Activated CD8-positive, alpha-beta T cell treated with anti-CD3 and anti-CD28 coated beads, Interleukin-2, amount 10 ng/mL, durations not matched to agents 7 days and 5 days (primary cell): ENCODE measurements at places on chromosomes 7 and 10. TPM values are rescaled to one million over a fixed set of nuclear protein-coding genes. Genes with fewer than 3 reads are reported as not detected.
A peak's percentile ranks its signal among the peaks of the same experiment; 100 is the strongest.

The HMX3 gene
- total RNA-seq = not detected

DNA sequence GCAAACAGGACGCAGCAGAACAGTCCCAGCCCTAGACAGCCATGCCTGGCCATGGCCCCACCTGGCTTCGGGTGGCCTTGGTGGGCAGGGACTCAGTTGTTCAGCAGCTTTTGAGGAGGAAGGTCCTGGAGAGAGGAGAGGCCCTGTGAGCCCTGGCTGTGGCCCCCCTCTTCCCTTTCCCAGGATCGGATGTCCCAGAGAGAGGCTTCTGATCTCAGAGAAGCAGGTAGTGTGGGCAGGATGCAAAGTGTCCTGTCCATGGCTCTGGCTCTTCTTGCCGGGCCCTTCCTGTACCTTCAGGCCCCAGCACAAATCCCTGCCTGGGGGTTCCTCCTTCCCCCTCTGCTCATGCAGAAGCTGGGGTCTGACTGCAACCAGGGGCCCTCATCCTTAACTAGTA, 1.6 kb downstream of the PRRT4 start:
- peaks cover 54% of the 10 kb centered on the region for H3K27me3 ChIP-seq
- peaks cover 23% of the 10 kb centered on the region for H3K4me1 ChIP-seq
- H3K36me3 ChIP-seq = no peaks in the 10 kb centered on the region
- no peak overlapping the region for H3K4me3 ChIP-seq

- DNase-seq = peak; percentile 33
- H3K27ac ChIP-seq = peak overlapping the region; percentile 99
- H3K4me1 ChIP-seq = peaks cover 46% of the 10 kb centered on the region
- no peaks in the 10 kb centered on the region for H3K27me3 ChIP-seq
Observed at GRCh38 chr7:99406557-99406956, 1.8 kb downstream of the PDAP1 start.

DNA sequence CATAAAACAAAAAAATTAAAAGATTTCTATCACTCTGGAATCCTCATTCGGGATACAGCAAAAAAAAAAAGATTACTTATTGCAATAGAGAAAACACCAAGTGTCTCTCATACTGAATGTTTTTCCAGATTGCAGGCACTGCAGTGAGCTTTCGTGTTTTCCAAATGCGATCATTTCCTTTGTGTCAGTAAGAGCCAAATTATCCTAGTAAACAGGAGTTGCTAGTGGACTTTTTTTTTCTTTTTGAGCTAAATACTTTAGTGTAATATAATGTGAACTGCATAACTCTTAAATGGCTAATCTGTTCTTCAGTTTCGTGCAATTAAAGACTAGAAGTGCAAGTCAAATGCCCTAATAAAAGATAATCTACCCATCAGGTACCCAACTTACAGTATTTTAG, 44.4 kb upstream of the TOMM7 start:
- no peak overlapping the region for H3K4me3 ChIP-seq
- H3K4me1 ChIP-seq = peaks cover 10% of the 10 kb centered on the region
- no peaks in the 10 kb centered on the region for H3K27me3 ChIP-seq
- H3K27ac ChIP-seq = no peak overlapping the region

DNA sequence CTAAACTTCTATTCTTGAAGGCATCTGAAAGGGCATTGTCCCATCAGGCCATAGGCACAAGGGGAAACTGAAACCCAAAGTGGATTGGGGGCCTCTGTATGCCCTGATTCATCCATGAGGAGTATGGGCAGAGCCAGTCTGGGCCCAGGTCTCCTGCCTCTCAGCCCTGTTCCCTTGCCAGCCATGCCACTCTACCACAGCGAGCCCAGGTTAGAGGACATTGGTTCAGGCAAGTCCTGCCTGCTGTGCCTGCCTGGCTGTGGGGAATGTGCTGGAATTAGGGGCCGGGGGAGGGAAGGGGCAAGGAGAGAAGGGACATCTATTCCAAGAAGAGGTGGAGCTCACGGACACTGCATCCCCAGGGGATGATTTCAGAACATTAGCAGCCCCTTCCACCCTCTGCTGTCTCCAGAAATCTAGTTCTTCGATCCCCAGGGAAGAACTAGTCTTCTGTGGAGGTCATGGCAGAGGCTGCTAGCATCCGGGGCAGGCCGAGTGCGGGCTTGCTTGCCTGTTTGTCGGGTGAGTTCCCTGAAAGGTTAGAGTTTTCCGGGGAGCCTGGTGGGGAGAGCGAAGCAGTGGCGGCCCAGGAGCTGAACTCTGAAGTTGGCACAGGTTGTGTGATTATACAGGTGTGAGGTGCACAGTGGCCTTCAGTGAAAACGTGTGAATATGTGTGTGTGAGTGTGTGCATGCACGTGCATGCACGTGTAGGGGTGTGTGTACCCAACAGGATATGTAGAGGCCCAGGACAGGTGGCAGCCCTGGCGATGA, 37.8 kb downstream of the TBATA start:
- H3K36me3 ChIP-seq = peaks cover 4% of the 10 kb centered on the region
- H3K4me1 ChIP-seq = peaks cover 21% of the 10 kb centered on the region
- no peak for DNase-seq
- peaks cover 2% of the 10 kb centered on the region for H3K27me3 ChIP-seq
- H3K4me3 ChIP-seq = no peak overlapping the region
